ENCODE measurements at places on chromosomes 6 and 20. TPM values are rescaled to one million over a fixed set of nuclear protein-coding genes. Genes with fewer than 3 reads are reported as not detected.

GRCh38 chr20:32941155-32941885 lies 62.9 kb downstream of the SUN5 start:
- no peak overlapping the region for H3K27ac ChIP-seq
- no peak for DNase-seq
- H3K27me3 ChIP-seq = no peaks in the 10 kb centered on the region
- no peak overlapping the region for H3K4me3 ChIP-seq
- no peaks in the 10 kb centered on the region for H3K36me3 ChIP-seq

DNA sequence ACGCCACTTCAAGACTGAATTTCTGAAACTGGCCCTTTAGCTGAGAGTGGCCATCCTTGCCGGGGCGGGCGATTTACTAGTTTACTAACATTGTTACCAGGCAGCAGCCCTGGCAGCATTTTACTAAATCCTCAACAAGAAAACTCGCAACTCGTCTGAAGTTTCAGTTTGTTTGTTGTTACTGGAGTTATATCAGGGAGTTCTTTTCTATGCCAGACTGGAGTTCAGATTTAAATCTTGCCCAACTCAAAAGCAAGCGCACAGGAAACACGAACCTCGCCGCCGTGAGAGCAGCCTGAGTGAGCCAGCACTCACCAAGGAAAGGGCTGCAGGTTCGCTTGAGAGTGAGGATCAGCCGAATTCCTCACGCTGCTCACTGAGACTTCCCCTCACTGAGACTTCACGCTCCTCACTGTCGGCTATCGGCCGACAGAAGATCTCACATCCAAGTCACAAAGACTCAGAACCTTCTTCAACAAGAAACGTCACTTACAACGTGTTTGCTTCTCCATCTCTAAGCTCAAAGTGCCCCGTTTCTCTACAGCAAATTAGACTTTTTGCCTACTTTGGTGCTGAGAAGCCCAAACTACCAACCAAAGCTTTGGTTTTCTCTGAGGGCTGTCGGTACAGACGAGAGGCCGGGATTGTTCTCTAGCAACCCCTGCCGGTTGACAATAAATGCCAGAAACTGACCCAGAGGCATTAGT lies 78.9 kb downstream of the OLIG3 start:
- H3K27me3 ChIP-seq = no peaks in the 10 kb centered on the region
- no peaks in the 10 kb centered on the region for H3K36me3 ChIP-seq
- DNase-seq = peak; percentile 33
- H3K4me3 ChIP-seq = peak overlapping the region; percentile 8

DNA sequence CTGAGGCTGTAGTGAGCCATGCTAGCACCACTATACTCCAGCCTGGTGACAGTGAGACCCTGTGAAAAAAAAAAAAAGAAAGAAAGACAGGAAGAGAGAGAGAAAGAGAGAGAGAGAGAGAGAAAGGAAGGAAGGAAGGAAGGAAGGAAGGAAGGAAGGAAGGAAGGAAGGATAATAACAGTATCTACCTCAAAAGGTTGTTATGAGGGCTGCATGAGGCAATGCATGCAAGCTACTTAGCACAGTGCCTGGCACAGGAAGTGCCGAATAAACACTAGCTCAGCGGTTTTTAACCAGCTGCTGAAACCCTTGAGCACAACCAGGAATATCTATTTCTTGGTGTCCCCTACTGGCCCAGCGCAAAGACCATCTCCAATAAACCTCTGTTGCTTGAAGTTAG lies 62.3 kb upstream of the TBC1D7 start:
- DNase-seq = no peak
- no peaks in the 10 kb centered on the region for H3K27me3 ChIP-seq
- H3K36me3 ChIP-seq = no peaks in the 10 kb centered on the region

DNA sequence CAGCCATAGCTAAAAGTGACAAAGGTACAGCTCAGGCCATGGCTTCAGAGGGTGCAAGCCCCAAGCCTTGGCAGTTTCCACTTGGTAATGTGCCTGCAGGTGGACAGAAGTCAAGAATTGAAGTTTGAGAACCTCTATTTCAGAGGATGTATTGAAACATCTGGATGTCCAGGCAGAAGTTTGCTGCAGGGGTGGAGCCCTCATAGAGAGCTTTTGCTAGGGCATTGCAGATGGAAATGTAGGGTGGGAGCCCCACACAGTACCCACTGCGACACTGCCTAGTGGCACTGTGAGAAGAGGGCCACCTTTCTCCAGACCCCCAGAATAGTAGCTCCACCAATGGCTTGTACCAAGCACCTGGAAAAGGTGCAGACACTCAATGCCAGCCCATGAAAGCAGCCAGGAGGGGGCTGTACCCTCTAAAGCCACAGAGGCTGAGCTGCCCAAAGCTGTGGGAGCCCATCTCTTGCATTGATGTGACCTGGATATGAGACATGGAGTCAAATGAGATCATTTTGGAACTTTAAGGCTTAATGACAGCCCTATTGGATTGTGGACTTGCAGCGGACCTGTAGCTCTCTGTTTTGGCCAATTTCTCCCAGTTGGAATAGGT lies 1299.4 kb upstream of the MAP3K7 start:
- no peak overlapping the region for H3K4me3 ChIP-seq
- no peaks in the 10 kb centered on the region for H3K4me1 ChIP-seq
- H3K36me3 ChIP-seq = no peaks in the 10 kb centered on the region
- no peak overlapping the region for H3K27ac ChIP-seq

- H3K4me1 ChIP-seq = no peaks in the 10 kb centered on the region
- no peak for DNase-seq
Observed at GRCh38 chr6:30013291-30013922, 47.7 kb upstream of the POLR1H start.

Gene PDYN
- total RNA-seq = 0.28 TPM

Gene LST1
- not detected for total RNA-seq

Gene UST
- total RNA-seq = 6.6 TPM

All from prostate gland (tissue), 2 donors.